ENCODE measurements at places on chromosomes 5 and 9.
A peak's percentile ranks its signal among the peaks of the same experiment; 100 is the strongest.

DNA sequence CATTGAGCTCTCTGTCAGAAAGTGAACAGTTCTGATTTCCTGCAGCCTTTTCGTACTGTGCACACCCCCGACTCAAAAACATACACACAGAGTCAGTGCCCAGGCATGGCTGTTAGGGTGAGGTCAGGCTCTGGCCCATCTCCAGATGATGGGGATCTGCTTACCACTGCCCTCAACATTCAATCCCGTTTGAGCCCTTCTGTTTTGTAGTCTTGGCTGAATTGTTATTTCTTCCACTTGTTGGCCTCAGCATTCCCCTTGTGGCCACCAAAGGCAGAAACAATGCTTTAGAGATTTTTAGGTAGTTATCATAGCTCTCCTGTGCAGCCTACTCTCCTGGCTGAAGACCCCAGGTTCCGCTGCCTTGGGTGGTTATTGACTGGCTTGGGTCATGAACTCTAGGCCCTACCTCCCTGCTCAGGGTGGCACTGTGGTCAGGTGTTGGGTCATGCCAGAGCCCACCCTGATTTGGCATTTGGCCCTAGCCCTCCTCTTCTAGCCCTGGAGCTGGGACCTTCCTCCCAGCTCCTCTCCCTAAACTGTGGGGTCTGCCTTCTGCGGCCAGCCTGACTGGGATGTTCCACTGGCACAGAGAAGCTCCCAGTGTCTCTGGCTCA, 7.8 kb upstream of the MYOZ3 start:
- peak; percentile 72 for DNase-seq

DNA sequence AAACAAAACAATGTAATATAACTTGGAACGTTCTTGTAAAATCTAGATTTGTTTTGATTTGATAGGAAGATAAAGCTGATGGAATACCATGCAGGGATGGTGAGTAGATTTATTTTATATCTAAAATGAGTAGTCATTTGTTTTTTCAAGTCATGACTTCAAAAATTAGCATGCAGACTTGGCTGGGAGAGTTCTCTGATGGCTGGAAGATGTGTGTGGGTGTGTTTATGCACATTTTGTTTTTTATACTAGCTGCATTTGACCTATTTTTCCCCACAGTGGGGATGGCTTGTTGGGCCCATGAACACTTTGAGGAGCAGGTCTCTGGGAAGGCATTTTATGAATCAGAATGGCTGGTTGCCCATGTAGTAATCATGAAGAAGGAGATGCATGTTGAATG, 109.2 kb downstream of the MTRR start:
- no peak for DNase-seq

- peak; percentile 32 for DNase-seq
Observed at GRCh38 chr5:431001-431710, 11.8 kb upstream of the EXOC3 start.

DNA sequence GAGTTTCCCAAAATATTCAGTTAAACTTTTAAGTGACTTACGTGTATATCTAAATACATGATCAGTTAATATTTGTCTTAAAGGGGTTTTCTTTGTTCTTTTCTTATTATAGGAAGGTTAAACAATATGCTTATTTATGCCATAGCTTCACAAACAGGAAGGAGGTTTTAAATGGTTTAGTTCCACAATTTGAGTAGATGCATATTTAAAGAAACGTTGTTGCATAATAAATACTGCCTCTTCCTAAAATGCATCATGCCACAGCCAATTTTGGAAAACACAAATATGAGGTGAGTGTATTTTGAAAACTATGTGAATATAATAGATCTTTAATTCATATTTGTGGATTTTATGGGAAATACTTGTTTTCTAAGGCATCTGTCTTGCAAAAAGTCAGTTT, 2.5 kb upstream of the ADRB2 start:
- no peak for DNase-seq
